Vagina (tissue), 2 donors: ENCODE measurements at places on chromosomes 11 and 22.

- no peak for DNase-seq
Observed at GRCh38 chr22:17434856-17435255, 65.6 kb downstream of the CECR2 start.

DNA sequence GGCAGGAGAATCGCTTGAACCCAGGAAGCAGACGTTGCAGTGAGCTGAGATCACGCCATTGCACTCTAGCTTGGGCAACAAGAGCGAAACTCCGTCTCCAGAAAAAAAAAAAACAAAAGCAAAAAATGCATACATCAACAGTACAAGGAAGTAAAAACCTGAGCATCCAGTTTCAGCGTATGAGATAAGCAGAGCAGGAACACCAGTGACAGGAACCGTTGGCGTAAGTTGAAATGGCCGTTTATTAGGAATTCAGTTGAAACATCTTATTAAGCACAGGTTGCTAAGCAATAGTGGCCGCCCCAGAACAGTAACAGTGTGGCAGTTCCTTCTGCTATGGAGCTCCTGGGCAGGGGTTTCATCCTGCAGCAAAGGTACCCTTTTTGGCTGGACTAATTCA lies 4.0 kb upstream of the L3MBTL2 start:
- DNase-seq: no peak

- no peak for DNase-seq
Observed at GRCh38 chr11:67572305-67572704, 11.3 kb upstream of the GSTP1 start.

GRCh38 chr22:37623075-37624016 lies 14.7 kb downstream of the GGA1 start:
- no peak for DNase-seq

DNA sequence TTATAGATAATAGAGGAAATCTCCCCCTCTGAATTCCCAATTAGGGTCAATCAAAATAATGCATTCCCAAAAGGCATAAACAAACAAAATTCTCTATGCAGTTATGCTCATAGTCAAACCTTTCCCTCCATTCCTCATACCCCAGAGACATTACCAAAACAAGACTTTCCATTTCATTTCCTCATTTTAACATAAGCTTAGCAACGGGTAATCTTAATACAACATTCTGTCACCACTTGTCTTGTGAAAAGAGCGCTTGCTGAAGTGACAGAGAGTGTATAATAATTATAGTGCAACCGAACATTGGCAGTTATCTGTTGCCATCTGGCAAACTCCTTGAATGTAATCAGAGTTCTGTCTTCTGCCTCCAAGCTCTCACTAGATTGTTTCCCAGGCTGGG lies 1.2 kb upstream of the SLN start:
- DNase-seq: no peak

DNA sequence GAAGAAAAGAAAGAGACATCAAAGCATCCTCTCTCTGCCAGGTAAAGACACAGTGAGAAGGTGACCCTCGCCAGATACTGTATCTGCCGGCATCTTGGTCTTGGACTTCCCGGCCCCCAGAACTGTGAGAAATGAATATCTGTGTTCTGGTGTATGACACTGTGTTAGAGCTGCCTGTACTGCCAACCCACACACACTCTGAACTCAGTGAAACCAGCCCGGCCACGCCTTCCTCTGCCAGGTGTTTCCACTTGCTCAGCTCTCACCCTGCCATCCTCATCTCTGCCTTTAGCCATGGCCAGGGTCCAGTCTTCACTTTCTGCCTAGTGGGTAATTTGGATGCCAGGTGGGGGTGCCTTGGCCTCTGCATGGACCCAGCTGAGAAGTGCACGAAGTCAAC lies 24.0 kb downstream of the CBX7 start:
- DNase-seq: no peak

- no peak for DNase-seq
Observed at GRCh38 chr22:37299969-37300509, 17.7 kb downstream of the CYTH4 start.

DNA sequence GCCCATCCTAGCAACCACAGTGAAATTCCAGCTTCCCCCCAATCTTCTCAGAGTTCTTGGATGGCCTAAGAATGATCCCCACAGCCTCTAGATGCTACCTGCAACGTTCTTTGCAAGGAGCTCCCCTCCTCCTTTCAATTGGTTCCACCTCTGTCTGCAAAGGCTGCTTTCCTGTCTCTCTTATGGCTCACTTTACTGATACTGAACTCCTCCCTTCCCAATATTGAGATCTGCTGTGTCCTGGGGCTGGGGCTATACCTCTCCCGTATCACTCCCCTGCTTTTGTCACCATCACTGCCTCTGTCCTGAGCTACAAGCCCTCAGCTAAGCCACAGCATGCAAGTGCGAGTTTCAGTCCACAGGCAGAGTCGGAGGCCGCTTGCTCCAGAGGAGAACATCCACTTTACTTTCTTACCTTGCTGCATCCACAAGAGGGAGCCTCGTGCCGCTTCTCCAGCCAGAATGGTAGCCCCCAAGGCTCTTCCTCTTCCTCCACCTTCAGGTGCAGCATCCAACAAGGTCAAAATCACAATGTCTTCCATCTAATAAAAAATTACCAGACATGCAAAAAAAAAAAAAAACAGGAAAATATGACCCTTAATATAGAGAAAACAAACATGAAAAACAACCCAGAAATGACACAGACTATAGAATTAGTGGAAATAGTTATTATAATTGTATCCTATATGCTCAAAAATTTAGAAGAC lies 48.6 kb upstream of the TMEM45B start:
- no peak for DNase-seq

DNA sequence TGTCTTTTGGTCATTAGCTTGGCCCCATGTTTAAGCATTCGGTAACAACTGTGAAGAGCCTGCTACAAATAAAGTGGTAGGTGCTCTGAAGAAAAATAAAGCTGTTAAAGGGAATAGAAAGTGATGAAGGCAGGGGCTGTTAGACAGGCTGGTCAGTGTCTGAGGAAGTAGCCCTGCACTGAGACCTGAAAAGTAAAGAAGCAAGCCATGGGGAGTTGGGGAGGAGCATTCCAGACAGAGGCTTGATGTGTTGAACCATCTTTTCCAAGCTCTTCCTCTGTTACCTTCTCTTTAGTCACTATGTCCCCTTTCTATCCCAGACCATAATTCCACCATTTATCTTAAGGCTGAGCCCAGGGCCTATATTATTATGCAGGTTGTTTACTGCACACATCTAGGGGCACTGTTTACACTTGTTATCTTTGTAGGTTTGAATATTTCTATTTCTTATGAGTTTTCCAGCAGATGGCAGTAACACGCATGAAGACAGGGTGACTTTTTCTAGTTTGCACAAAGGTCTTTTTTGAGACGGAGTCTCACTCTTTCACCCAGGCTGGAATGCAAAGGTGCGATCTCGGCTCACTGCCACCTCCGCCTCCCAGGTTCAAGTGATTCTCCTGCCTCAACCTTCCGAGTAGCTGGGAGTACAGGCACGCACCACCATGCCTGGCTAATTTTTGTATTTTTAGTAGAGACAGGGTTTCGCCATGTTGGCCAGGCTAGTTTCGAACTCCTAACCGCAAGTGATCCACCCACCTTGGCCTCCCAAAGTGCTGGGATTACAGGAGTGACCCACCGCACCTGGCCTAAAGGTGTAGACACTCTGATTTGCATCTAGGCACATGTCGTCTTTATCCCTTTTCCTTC lies 23.0 kb downstream of the ZFTA start:
- no peak for DNase-seq
